NCI-H1930 (cell line): ENCODE measurements at places on chromosomes 11 and 22.

DNA sequence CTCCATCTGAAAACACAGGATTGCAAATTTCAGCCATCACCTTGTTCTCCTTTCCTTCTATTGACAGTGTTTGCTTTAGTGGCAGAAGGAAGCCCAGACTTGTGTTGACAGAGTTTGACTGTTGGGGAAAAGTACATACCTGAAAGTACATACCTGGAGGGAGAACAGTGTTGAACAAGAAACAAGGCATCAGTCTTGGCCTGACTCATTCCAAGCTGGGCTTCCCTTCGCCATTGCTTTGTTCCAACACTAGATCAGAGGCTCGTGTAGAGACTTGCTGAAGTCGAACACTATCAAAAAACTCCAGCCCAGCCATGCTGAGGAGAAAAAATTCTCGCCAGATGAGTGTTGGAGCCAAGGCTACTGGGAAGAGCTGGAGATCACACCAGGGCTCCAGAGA, 133.4 kb downstream of the BBOX1 start:
- DNase-seq = no peak

- DNase-seq = no peak
Observed at GRCh38 chr11:134363592-134363991, 31.8 kb downstream of the GLB1L2 start.

DNA sequence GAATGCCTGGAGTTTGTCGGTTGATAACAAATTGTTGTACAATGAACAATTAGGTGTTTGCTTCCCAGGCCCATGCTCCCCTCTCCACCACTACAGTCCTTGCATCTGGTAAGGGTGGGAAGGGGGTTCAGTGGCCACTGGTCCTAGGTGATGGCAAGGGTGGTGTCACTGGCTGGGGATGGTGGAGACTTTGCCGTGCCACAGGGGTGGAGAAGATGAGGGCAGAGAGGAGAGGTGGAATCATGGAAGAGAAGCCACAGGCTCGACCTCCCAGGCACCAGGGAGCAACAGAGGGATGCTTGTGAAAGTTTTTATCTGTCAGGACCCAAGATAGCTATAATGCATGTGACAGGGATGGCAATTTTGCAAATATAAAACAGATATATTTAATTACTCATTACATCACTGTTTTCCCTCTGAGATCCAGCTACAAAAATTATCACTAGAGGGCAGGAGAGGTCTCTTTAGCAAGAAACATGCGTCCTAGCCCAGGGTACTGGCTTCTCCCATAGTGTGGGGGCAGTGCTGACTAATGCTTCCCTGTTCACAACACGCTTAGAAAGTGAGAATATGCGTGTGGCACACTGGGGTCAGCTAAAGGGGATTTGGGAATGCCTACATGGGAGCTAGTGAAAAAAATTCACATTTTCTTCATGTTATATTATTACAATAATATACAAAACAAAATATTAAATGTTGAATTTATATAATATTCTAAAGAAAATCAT, 49.0 kb upstream of the AMPD3 start:
- DNase-seq = peak; percentile 66

DNA sequence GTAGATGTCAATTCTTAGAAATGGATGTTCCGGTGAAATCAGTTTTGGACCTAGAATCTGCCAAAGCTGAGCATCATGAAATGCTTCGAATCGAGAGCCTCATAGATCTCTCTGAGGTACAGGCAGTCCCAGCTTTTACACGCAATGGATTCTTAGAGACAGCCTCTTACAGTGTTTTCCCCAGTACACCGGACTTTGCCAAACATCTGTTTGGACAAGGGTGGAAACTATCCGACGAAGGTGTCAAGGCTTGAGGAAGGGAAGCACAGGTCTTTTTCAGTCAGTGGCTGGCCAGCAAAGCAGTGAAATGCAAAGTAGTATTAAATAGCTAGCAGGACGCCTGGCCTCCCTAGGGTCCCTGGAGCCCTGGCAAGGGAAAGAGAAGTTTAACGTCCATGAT, 4.9 kb downstream of the GRK3 start:
- DNase-seq = no peak

DNA sequence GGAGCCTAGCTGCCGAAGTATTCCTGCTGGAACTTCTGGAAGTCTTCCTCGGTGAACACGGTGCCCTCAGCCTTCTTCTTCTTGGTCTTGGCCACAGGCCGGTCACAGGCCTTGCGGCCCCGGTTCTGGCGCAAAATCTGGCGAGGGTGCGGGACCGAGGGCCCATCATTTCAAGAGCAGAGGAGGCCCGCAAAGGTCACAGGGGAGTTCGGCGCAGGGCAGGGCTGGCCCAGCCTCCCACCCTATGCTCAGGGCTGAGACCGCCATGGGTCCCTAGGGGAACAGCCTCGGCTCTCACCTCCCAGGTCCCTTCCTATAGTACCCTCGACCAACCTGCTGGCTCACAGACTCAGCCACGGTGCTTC, 3.1 kb downstream of the RPS19BP1 start:
- no peak for DNase-seq
